ENCODE measurements at places on chromosomes 6 and 20.

- DNase-seq: no peak
Measured at GRCh38 chr6:76416821-76417605, 344.6 kb upstream of the IMPG1 start.

- no peak for DNase-seq
Measured at GRCh38 chr20:50799890-50800550, 5.2 kb downstream of the BCAS4 start.

- no peak for DNase-seq
Measured at GRCh38 chr6:75735491-75736186, 13.4 kb upstream of the MYO6 start.

DNA sequence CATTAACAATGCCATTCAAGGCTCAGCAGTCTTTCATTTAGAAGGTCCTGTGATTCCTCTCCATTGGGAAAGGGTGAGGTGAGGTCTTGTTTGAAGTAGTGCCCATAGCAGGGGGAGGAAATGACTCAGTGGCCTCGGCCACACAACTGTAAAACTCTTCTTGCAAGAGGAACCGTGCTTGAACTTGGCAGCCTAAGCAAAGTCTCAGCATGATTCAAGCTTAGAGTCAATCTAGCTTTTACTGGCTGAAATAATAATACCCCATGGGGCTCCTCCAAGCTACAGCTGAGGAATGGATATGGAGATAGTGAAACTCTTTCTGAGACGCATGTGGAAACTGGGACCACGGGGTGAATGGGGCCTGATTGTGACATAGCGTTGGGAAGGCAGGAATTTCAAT lies 428.2 kb downstream of the BMP2 start:
- no peak for DNase-seq

- no peak for DNase-seq
Measured at GRCh38 chr6:166553563-166554271, 32.8 kb downstream of the RAMACL start.

DNA sequence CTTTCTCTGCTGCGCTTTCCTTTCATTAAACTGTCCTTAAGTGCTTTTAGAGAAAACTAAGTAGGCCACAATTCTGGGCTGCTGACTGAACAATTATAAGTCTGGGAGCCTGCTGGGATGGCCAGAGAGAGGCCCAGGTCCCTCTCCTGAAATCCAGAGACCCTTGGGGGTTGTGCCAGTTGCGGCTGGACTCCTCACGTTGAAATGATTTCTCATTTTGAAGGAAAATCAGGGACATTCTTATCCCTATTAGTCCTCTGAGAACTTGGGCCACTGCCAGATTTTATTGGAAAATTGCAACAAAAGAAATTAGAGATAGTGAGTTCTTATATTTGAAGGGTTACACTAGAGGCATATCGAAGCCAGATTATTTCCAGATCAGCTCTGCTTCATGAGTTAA lies 145.1 kb downstream of the CLIC5 start:
- DNase-seq: no peak

GRCh38 chr6:109424946-109425345 lies 15.5 kb downstream of the PPIL6 start:
- DNase-seq: no peak

DNA sequence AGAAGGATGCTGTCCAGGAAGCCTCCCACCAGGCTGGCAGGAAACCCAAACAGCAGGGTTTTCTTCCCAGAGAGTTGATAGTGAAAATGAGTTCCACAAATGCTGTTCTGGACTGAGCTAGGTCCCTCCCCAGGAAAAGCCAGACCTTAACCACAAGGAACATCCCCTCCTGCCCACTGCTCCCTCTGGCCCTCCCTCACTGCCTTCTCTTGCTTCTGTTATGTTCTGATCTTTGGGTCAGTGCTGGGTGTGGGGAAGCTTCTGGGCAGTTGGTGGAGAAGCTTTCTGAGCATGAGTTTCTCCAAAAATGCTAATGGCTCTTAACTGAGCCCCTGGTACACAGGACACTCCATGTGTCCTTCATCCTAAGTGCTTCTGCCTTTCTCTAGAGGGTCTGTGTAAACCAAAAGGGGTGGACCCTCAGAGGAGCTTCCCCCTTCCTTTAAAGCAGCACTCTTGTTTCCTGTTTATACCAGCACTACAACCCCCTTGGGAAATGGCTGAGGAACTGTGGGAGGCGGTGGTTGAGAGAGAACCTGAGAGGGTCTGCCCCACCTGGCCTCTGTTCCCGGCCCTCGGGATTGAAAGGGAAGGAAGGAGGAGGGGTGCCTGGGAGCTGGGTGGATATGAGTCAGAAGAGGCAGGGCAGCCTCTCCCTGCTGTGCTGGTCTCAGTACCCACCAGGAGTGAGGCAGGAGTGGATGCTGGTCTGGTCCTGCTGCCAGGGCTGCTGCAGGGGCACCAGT lies 42.0 kb downstream of the CDS2 start:
- DNase-seq: no peak

GRCh38 chr6:41464481-41464880 lies 81.7 kb upstream of the FOXP4 start:
- DNase-seq: no peak

DNA sequence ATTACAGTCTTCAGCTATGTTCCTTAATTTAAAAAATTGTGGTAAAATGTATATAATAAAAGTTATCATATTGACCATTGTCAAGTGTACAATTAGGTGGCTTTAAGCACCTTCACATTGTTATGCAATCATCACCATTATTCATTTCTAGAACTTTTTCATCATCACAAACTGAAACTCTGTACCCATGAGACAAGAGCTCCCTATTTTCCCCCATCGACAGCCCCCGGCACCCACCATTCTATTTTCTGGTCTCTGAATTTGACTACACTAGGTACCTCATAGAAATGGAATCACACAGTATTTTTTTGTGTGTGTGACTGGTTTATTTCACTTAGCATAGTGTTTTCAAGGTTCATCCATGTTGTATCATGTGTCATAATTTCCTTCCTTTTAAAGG lies 39.7 kb upstream of the FYN start:
- DNase-seq: no peak
